Activated CD4-positive, alpha-beta T cell treated with anti-CD3 and anti-CD28 coated beads, Interleukin-2, amount 50 U/mL, for 1 hour (primary cell): ENCODE measurements at places on chromosomes 2 and 18.

DNA sequence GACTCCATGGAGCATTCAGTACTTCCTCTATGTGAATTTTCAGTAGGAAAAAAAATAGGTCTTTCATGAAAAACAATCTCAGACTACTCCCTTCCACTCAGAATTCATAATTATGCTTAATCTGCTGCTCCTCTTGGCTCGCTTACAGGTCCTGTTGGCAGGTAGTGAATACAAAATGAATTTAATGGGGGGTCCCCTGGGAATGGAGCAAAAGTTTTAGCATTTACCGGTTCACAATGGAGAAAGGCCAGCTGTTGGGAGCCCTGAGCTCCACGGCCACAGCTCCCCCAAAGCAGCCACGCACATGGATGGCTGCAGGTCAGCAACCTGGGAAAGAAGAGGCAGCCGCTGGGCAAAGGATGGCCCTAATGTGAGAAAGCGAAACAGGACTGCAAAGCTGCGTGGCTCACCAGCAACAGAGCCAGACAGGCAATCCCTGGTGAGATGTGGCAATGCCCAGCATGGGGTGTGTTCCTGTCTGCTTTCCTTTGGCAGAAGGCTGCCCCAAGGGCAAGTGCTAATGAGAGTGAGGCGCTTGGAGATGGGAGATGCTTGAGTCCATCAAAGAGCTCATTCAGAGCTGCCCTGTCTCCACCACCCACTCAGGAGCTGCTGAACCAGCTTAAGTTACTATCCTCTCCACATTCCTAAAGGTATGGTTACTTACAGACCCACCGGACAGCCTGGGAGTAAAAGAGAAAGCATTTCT, 447.4 kb downstream of the EPHA4 start:
- no peak for DNase-seq

- DNase-seq = no peak
These were observed 8.0 kb upstream of the SIX3 start for GRCh38 chr2:44933434-44933951.

- no peak for DNase-seq
These were observed 128.2 kb upstream of the CD226 start for GRCh38 chr18:70075906-70076305.

DNA sequence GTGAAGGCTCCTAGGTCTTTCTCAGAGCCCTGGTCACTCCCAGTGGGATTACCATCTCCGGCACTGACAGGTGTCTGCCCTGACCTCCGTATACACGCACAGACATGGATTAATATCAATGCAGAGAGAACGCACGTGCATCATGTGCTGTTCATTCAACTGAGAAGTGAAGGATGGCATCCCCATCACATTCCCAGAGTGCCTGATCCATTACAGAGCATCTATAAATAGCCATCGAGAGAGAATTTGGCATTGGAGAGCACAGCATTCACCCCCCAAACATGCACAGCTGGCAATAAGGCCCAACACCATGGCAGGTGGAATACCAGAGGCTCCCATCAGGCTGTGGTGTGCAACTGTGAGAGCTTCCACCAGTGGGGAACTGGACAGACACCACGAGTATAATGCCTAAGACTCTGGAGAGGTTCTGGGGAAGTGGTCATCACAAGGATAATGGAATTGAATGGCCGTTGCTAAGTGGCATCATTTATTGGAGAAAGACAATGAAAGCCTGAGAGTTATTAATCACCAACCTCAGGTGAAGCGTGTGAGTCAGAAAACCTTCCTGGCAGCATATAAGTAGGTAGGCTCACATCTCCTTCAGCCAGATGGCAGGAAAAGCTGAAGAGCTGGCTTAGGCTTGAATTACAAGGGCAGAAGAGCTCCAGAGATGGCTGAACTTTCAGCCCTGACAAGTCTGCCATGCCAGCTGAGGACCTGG, 244.5 kb upstream of the ID2 start:
- DNase-seq = no peak

DNA sequence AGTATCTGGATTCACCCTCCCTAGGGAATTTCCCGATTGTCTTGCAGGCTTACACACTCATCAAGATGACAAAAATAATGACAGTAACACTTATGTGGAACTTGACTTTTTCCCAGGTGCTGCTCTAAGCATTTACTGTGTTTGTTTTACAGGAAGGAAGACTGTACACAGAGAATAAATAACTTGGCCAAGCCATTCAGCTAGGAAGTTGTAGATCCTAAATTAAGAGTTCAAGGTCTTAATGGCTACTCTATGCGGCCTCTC, 549 bp upstream of the DPP4 start:
- no peak for DNase-seq

- no peak for DNase-seq
These were observed 4.1 kb downstream of the PDCD1 start for GRCh38 chr2:241854342-241855244.

GRCh38 chr2:186518945-186519344, 32.9 kb downstream of the ZC3H15 start:
- no peak for DNase-seq
